Activated T-cell treated with anti-CD3 and anti-CD28 coated beads for 1 hour (primary cell): ENCODE measurements at places on chromosomes 1 and 21.

GRCh38 chr1:201260648-201261311 lies 22.5 kb upstream of the PKP1 start:
- DNase-seq = no peak

- no peak for DNase-seq
These were observed 33.4 kb downstream of the SUCO start for GRCh38 chr1:172566196-172566997.

DNA sequence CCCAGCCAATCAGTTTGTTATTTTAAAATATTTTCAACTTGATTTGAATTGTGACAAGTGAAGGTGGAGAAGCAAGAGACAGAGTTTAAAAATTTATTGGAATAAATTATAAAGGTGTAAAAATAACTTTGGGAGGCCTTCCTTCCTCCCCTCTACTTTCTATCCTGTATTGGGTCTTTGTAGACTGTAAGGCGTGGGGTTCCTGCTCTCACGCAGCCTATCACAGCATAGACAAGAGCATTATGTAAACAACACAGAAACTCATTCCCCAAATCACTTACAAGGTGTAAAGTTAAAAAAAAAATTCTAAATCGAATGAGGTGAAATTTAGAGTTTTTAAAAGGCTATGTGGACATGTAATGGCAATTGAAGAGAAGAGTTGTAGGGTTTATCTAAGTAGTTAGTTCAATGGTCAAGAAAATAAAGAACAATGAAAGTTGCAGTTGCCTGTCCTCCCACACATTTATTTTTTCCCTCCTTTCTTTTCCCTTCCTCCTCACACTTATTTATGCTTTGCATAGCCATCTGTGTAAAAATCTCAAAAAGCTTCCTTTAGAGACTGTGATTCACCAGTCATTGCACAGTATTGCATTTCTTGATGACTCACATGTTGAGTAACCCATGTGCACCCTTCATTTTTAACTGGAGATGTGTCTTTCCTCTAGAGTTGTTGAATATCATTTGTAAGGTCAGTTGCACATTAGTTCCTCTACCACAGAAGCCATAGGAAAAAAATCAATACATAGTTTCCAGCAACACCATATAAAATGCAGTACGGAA lies 242.2 kb downstream of the PTPRC start:
- no peak for DNase-seq

DNA sequence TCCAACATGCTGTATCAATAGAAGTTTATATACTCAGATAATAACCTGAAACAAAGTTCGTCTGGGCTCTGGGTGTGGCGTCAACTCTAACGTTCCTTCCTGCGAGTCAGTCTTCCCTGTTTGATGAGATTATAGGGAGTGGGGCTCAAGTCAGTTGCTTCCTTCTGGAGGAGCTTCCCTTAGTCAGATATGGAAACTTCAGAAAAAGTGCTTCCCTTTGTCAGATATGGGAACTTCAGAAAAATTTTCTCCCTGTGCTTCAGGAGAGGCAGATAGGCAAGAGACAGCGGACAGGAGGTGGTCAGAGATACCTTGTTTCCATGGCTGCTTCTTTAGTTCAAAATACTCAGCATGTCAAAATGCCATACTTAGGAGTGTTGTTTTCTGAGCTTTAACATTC lies 51.1 kb upstream of the PRDX6 start:
- no peak for DNase-seq
